ENCODE measurements at places on chromosomes 2 and 18.

DNA sequence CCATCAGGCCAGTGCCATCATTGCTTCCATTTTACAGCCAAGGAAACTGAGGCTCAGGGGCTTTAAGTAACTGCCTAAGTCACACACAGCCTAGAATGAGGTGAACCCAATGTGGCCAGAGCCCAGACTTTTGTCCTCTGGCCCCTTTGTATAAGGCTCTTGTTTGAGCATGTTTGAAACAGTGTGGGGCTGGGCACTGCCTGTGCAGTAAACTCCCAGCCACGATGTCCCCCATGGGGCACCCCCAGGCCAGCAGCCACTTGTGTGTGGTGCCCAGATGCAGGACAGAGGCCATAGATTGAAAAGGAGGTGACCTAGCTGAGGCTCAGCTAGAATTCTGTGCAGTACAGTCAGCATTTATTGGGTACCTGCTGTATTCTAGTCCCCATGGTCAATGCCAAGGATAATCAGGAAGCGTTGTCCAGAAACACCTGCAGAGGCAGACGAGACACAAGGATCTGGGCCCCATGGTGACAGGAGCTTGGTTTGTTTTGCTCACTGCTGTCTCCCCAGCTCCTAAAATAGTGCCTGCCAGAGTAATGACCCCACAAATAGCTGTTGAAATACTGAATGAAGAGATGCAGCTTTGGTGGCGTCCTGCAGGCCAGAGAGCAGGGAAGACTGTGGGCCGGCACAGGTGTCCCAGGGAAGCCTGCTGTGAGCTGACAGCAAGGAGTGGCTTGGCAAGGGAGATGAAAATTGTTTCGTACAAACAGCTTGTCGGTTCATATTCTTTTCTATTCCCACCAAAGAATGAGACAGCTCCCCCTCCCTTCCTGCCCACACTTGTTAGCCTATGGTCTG lies 160.7 kb downstream of the LDLRAD4 start:
- no peak for DNase-seq

- no peak for DNase-seq
These were observed 3.5 kb downstream of the RALB start for GRCh38 chr2:120255986-120256650.

DNA sequence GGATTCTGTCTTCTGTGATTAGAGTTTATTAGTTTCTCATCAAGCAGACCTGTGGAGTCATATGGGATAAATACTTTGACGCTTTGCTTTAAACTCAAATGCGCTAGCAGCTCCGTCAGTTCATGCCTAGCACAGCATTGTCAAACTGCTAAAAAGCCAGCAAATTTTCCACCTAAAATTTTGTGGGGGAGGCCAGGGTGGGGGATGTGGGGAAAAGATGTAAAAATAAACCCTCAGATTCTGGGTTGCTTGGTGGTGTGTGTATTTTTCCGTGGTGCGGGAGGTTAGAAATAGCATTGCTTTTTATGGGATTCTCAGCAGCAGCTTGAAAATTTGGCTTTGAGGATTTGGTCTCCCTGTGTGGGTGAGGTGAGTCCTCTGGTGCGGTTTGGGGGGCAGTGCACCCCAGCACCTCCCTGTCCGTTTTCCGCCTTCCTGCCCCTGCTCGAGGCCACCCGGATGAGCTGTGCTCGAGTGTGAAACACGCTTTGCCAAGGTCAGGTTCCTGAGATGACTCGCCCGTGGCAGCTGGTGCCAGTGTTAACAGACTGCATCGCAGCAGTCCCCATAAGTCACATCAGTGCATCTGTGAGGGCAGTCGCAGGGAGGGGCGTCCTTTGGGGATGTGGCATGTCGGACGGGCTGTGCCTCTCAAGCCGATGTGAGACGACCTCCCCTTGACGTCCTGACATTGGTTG lies 65.9 kb downstream of the LDLRAD4 start:
- DNase-seq, result no peak

DNA sequence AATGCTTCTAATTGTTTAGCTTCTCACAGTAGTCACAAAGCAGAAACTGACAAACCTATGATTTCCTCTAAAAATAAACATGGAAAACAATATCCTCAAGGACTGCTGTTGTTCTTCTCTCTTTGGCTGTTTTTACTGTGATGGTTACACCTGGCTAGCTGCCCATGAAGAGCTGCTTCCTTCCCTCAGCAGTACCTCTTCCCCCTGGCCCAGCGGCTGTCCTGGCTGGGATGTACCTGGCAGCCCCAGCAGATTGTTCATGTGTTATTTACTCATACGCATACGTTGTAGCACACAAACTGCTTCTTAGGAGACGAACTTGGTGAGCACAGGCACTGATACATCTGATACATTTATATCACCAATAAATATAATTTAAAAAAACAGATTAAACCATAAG lies 27.4 kb downstream of the NEMP2 start:
- no peak for DNase-seq

DNA sequence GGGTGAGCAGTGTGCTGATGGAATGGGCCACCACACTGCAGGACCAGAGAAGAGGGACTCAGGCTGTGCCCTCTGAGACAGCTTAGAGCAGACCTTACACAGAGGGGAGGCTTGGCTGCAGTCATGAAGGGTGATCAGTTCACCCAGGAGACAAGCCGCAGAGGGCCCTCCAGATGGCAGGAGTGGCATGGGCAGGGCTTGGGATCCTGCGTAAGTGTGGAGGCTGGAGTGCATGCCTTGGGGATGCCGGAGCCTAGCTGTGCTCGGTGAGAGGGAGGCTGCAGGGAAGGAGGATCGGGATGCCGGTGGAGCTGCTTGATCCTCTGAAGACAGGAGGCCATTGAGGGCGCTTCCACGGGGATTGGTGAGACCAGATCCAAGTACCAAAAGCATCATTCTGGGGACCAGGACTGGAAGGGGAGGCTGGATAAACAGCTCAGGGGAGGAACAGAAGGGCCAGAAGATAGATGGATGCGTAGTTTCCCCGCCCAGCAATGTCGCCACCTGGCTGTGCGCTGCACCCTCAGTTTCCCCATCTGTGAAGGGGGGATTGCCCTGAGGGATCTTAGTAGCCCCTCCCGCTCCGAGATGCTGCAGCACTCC lies 163.4 kb downstream of the INHBB start:
- no peak for DNase-seq

GRCh38 chr2:169705927-169706326 lies 11.7 kb downstream of the PHOSPHO2 start:
- DNase-seq, result no peak

- DNase-seq, result no peak
These were observed 81.3 kb upstream of the PELI1 start for GRCh38 chr2:64225491-64225890.

DNA sequence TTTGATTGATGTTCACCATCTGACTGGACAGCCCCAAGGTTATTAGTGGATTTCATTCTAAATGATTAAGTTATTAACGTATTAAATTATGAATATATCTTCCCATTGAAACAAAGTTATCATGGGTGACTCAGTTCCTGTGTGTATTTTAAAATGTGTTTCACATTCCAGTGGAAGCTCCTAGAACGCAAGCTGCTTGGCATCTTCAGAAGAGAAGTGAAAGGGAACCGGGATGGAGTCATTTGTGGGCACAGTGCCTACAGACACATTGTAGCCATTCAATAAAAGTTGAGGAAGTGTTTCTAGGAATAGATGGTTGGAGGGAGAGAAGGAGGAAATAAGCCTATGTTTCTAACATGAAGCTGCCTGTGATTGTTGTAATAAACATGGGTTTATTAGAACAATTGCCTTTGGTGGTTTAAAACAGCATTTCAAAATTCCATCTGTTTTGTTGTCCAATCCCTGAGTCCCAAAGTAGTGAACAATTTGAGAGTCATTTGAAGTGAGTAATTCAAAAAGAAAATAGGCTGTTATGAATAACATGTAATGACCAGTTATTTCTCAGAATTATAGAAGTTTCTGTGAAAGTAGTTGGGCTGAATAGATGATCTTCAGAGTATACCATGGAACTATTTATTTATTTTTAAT lies 143.5 kb downstream of the PKP4 start:
- no peak for DNase-seq

DNA sequence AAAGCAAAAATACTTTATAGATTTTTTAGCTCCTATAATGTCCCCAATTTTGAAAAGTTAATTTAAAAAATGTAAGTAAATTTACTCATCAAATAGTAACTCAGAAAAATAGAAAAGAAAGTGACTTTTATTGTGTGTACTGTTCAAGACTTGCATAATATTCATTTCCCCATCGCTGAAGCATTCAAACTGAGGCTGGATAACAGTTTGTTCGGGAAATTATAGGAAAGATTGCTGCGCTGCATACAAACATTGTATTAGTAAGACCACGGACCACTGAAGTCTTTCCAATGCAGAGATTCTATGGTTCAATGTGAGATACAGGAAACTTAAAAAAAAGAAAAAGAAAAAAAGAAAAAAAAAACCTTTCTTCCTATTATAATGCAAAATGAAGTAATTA lies 10.4 kb downstream of the STK17B start:
- DNase-seq, result no peak

GRCh38 chr2:84175340-84175739 lies 283.7 kb downstream of the SUCLG1 start:
- DNase-seq, result no peak

DNA sequence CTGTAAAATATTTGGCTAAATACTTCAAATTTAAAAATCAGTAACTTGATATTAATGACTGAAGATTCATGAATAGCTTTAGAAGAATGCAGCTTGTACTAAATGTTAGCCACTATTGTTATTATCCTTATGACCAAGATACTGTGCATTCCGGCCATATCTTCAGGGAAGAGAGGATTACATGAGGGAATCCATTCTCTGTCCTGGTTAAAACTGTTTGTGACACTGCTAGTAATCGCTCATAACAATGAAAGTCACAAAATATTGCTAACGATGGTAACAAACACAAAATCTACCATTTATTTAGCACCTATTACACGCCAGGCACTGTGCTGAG lies 217.7 kb downstream of the PRKCE start:
- DNase-seq, result no peak

All from activated T-cell treated with anti-CD3 and anti-CD28 coated beads for 1 hour (primary cell).